ENCODE measurements at places on chromosomes 2 and 18. TPM values are rescaled to one million over a fixed set of nuclear protein-coding genes. Genes with fewer than 3 reads are reported as not detected.

- H3K27ac ChIP-seq = no peak overlapping the region
- no peaks in the 10 kb centered on the region for H3K36me3 ChIP-seq
- peaks cover 3% of the 10 kb centered on the region for H3K4me1 ChIP-seq
- no peak for DNase-seq
Measured at GRCh38 chr2:100742277-100743254, 77.4 kb upstream of the NPAS2 start.

GRCh38 chr18:49974079-49974478 is 160.7 kb upstream of the ACAA2 start:
- no peaks in the 10 kb centered on the region for H3K27me3 ChIP-seq
- DNase-seq = no peak
- no peak overlapping the region for H3K27ac ChIP-seq
- no peaks in the 10 kb centered on the region for H3K36me3 ChIP-seq
- no peak overlapping the region for H3K4me3 ChIP-seq

- no peaks in the 10 kb centered on the region for H3K36me3 ChIP-seq
- no peaks in the 10 kb centered on the region for H3K27me3 ChIP-seq
- no peak overlapping the region for H3K27ac ChIP-seq
Measured at GRCh38 chr2:107323946-107324565, 438.1 kb upstream of the ST6GAL2 start.

DNA sequence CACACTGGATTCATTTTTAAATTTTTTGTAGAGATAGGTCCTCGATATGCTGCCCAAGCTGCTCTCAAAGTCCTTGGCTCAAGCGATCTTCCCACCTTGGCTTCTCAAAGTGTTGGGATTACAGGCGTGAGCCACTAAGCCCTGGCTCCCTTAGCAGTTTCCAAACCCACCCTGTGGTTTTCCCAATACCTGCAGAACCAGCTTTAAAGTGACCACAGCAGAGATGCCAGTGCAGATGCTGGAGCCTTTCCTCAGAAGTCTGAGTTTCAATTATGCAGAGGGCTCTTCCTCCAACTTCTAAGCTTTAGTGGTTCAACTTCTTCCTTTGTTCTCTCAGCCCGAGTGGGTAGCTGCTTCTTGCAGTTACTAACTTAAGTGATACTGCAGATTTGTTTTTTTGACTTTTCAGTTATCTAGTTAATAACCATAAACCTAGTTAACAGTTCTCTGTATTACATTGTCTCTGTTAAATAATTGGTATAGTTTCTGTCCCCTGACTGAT is 8.1 kb upstream of the HAAO start:
- H3K36me3 ChIP-seq = no peaks in the 10 kb centered on the region
- H3K4me3 ChIP-seq = no peak overlapping the region
- DNase-seq = no peak
- H3K27me3 ChIP-seq = no peaks in the 10 kb centered on the region
- H3K4me1 ChIP-seq = peaks cover 3% of the 10 kb centered on the region

DNA sequence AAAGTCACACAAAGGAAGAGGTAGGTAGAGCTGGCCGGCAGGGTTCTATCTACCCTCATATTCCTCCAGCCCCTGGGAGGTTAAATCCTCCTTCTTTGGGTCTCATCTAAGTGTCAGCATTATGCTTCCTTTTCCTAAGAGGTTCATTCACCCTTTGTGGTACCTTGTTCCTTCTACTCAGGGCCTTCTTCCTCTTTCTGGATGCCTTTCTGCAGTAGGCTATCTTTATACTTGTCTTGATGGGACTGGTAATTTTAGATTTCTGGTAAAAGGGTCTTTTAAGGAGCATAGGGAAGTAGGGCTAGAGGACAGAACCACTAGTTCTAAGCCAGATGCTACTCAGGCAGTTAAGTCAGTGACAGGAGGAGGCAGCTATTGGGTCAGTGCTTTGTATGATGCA is 13.7 kb upstream of the TNP1 start:
- no peaks in the 10 kb centered on the region for H3K4me1 ChIP-seq
- no peak overlapping the region for H3K27ac ChIP-seq
- DNase-seq = no peak
- H3K4me3 ChIP-seq = no peak overlapping the region
- no peaks in the 10 kb centered on the region for H3K27me3 ChIP-seq

DNA sequence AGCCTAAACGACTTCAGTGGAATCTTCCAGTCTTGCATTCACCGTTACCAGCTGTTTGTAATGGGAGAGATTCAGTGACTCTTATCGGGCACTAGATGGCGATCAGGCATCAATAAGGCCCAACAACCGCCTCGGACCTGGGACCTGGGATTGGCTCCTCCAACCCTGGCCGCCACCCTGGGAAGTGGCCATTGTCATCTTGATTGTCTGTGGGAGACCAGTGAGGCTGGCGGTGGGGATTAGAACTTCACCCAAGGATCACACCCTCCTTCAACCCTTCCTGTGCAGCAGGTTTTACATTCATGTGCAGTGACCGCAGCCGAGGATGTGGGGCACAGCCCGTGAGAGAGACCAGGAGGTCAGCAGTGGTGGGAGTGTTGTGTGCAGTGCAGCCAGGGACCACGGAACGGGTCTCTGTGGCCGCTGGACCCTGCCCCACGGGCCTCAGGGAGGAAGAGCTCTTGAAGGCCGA is 85.3 kb downstream of the SPP2 start:
- no peaks in the 10 kb centered on the region for H3K4me1 ChIP-seq
- H3K27ac ChIP-seq = no peak overlapping the region
- H3K36me3 ChIP-seq = no peaks in the 10 kb centered on the region
- peak; percentile 74 for DNase-seq
- H3K27me3 ChIP-seq = no peaks in the 10 kb centered on the region

GRCh38 chr2:157800838-157801495 is 75.2 kb downstream of the ACVR1 start:
- no peaks in the 10 kb centered on the region for H3K4me1 ChIP-seq
- no peak overlapping the region for H3K4me3 ChIP-seq
- no peak for DNase-seq
- H3K27ac ChIP-seq = no peak overlapping the region
- H3K36me3 ChIP-seq = no peaks in the 10 kb centered on the region
- H3K27me3 ChIP-seq = no peaks in the 10 kb centered on the region

GRCh38 chr2:43469713-43470112 is 126.1 kb downstream of the THADA start:
- no peaks in the 10 kb centered on the region for H3K36me3 ChIP-seq
- no peaks in the 10 kb centered on the region for H3K27me3 ChIP-seq
- DNase-seq = no peak
- peaks cover 5% of the 10 kb centered on the region for H3K4me1 ChIP-seq

GRCh38 chr18:73646196-73646595 is 501.4 kb downstream of the FBXO15 start:
- no peaks in the 10 kb centered on the region for H3K27me3 ChIP-seq
- no peak overlapping the region for H3K4me3 ChIP-seq
- no peak for DNase-seq
- no peaks in the 10 kb centered on the region for H3K36me3 ChIP-seq
- H3K27ac ChIP-seq = no peak overlapping the region

- no peaks in the 10 kb centered on the region for H3K4me1 ChIP-seq
- H3K36me3 ChIP-seq = no peaks in the 10 kb centered on the region
- H3K27me3 ChIP-seq = no peaks in the 10 kb centered on the region
- no peak overlapping the region for H3K27ac ChIP-seq
Measured at GRCh38 chr18:56391931-56392590, 246.3 kb downstream of the TXNL1 start.

DNA sequence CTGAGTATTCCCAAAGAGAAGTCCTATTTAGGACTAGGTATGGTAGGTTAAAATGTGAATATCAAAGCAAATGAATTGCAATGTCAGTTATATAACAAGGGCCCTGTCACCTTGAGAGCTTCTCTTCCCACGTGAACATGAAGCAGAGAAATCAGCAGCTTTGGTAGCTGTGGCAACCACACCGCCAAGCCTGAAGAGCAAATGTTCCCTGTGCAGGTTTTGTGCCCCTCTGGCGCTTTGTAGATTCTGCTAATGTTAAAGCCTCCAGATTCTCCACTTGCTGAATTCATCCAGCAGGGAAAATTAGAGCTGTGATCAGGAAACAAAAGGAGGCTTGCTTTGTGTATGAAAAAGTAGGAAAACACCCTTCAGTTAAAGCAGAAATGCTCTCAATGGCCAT is 322.6 kb downstream of the RBM43 start:
- no peaks in the 10 kb centered on the region for H3K36me3 ChIP-seq
- no peaks in the 10 kb centered on the region for H3K27me3 ChIP-seq

DNA sequence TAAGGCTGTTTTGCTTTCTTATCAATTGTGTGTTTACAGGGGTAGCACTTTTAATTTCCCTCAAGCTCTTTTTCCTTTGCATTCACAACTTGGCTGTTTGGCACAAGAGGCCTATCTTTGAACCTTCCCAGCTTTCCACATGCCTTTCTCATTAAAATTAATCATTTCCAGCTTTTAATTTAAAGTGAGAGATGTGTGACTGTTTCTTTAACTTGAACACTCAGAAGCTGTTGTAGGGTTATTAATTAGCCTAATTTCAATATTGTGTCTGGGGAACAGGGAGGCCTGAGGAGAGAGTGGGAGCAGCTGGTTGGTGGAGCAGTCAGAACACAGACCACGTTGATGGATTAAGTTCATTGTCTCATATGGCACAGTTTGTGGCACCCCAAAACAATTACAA is 4.7 kb downstream of the ASB1 start:
- H3K27me3 ChIP-seq = no peaks in the 10 kb centered on the region
- no peak overlapping the region for H3K27ac ChIP-seq
- H3K36me3 ChIP-seq = peaks cover 2% of the 10 kb centered on the region

DNA sequence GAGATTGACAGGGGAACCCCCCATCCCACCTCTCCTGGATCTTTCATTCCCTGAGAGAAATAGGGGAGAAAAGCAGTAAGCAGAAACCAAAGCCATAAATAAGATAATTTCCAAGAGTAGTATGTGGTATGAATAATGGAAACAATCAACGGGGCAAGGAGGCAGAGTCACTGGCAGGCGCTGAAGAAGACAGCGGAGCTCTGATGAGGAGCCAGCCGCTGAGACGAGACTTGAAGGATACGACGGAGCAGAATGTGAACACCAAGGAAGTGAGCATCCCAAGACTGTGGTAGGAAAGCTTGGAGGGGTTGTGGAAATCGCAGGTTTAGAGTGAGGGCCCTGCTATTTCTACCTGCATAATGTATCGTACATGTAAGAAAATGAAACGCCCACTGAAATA is 93.6 kb upstream of the CBLN2 start:
- H3K36me3 ChIP-seq = no peaks in the 10 kb centered on the region
- H3K4me1 ChIP-seq = no peaks in the 10 kb centered on the region
- no peak overlapping the region for H3K27ac ChIP-seq
- no peaks in the 10 kb centered on the region for H3K27me3 ChIP-seq
- DNase-seq = no peak

DNA sequence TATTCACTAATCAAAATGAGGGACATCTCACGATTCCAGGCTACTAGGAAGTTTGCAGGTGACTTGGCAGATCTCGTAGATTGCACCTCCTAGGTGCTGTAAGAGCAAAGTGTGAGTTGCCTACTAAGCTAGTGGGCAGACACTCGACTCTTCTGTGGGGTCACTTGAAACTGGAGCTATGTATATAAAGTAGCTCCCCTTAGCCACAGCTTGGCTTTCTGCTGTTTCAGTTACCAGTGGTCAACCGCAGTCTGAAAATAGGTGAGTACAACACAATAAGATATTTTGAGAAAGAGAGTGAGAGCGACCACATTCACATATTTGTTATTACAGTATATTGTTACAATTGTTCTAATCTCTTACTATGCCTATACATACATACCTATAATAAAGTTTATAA is 23.3 kb downstream of the CTAGE1 start:
- no peaks in the 10 kb centered on the region for H3K27me3 ChIP-seq
- H3K4me1 ChIP-seq = no peaks in the 10 kb centered on the region
- H3K27ac ChIP-seq = no peak overlapping the region
- no peak for DNase-seq
- no peak overlapping the region for H3K4me3 ChIP-seq

DNA sequence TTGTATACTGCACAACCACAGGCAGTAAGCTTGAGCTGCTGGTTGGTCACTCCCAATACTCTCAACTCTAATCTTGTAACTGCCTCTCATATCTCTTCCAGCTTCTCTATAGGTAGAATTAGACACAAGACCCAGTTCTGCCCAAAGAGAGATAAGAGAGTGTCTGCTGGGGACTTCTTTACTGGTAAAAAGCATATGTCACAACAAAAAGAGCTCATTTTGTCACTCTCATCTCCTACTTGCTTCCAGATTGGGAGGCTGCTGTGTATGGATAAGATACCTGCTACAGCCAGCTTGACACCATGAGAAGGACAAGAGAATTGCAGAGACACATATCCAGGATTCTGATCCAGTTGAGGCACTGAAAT is 165.2 kb downstream of the PTH2R start:
- H3K4me3 ChIP-seq = no peak overlapping the region
- no peaks in the 10 kb centered on the region for H3K36me3 ChIP-seq
- DNase-seq = no peak
- no peak overlapping the region for H3K27ac ChIP-seq
- no peaks in the 10 kb centered on the region for H3K4me1 ChIP-seq

DNA sequence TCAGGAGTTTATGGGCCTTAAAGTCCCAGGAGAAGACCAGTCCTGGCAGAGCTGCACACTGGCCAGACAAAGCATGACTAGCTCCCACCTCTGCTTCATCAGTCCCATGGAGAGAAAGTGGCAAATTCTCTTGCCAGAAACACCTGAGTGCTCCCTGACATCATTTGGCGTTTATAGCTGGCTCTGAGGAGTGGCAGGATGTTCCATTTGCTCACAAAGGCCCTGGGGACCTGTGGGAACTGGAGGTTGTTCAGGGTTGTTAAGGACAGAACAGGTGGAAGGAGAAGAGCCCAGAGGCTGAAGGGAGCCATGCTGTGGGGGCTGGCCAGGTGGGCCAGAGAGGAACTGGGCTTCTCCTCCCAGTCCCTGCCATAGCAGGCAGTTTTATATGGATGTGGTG is 56.1 kb downstream of the RPL37A start:
- H3K4me1 ChIP-seq = no peaks in the 10 kb centered on the region
- no peak for DNase-seq
- no peaks in the 10 kb centered on the region for H3K27me3 ChIP-seq
- no peak overlapping the region for H3K4me3 ChIP-seq

DNA sequence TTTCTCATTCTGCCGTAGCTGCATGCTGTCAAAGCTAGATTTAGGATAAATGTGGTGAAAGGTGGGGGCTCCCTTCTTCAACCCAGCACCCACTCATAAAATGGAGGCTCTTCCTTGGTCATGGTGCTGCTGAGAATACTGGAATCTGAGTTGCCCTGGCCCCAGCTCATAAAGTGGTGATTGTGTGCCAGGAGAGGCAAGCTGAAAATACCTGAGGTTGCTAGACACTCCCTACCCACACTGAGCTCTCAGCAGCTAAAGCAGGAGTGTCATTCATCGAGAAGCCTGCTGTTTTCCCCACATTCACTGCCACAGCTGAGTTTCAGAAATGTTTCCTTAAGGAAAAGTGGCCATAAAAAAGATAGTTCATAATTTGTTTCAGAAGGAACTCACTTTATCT is 297.1 kb upstream of the RBMS1 start:
- no peak overlapping the region for H3K27ac ChIP-seq
- H3K36me3 ChIP-seq = no peaks in the 10 kb centered on the region
- H3K4me3 ChIP-seq = no peak overlapping the region
- no peaks in the 10 kb centered on the region for H3K4me1 ChIP-seq
- no peak for DNase-seq

HOXD3 gene
- 13.4 TPM for total RNA-seq

MYCN gene
- total RNA-seq = 0.45 TPM

MYO3B gene
- not detected for total RNA-seq

SCYGR4 gene
- total RNA-seq = not detected

MAIP1 gene
- 9.9 TPM for total RNA-seq

AOX1 gene
- 64.5 TPM for total RNA-seq

HAAO gene
- 29.1 TPM for total RNA-seq

C2orf81 gene
- total RNA-seq = 3.1 TPM

ZFP36L2 gene
- total RNA-seq = 231 TPM

ZAP70 gene
- 4.3 TPM for total RNA-seq

TOGARAM2 gene
- 0.65 TPM for total RNA-seq

REG1B gene
- total RNA-seq = 4.9 TPM

TLX2 gene
- not detected for total RNA-seq

PDE11A gene
- total RNA-seq = 1.2 TPM

Measured in aorta (tissue), 5 donors.